Activated T-cell treated with anti-CD3 and anti-CD28 coated beads for 4 hours (primary cell): ENCODE measurements at places on chromosomes 6 and 20.

GRCh38 chr6:7544597-7544996 lies 3.1 kb downstream of the DSP start:
- no peak for DNase-seq

GRCh38 chr6:128438393-128438792 lies 82.0 kb downstream of the PTPRK start:
- DNase-seq: no peak

DNA sequence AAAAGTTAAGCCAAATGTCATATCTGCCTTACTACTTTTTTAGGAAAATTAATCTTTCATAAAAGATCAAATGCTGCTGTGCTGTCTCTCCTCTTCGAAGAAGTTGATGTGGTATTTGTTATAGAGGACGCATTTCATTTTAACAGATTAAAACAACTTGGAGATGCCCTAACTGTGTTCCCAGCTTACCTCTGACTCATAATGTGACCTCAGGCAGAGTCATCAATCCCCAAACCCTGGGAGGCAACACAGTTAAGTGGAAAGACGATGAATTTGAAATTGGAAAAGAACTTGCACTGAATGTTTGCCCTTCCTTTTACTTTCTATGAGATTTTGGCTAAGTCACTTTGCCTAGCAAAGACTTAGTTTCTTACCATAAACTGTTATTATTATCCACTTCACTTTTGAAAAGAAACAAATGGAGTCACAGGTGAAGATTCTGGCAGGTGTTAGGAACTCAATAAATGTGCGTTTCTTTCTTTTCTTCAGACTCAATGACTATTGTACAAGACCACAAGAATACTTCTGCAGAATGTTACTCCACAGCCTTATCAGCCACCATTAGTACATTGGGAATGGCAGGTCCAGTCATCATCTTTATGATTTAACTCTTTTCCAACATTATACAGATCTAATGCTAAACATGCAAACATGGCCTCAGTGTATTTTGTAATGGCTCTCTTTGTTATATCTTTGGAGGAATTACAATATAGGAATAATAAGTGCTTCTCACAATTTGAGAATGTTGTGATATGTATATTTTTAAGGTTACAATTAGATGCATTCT lies 102.6 kb downstream of the COL21A1 start:
- no peak for DNase-seq

DNA sequence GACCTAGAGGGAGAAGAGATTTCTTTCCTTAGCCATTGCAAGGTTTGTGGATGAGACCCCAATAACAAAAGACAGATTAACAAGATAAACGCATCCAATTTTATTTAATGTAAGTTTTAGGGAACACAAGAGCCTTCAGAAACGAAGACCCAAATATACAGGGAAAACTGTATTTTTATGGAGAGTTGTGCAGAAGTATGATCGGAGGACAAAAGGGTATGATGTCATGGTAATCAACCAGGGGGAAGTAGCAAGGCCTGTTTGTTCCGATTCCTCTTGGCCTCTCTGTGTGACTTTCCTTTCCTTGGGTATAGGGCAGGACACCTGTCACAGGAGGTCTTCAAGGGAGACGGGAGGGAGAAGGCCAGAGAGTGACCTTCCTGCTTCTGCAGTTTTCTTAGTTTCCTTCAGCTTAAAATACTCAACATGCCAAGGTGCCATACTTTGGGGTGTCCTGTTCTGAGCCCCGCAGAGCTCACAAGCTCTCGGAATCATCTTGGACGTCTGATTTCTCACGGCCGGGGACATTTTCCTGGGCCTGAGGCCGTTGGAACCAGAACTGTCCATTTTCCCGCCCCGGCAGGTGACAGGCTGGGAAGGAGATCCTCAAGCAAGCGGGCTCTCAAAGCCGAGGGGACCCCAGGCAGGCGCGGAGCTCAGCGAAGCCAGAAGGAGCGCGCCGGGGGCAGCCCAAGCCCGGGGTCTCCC lies 21.7 kb downstream of the TMC2 start:
- DNase-seq: no peak

GRCh38 chr20:33125983-33126382 lies 42.0 kb upstream of the BPIFA2 start:
- no peak for DNase-seq

DNA sequence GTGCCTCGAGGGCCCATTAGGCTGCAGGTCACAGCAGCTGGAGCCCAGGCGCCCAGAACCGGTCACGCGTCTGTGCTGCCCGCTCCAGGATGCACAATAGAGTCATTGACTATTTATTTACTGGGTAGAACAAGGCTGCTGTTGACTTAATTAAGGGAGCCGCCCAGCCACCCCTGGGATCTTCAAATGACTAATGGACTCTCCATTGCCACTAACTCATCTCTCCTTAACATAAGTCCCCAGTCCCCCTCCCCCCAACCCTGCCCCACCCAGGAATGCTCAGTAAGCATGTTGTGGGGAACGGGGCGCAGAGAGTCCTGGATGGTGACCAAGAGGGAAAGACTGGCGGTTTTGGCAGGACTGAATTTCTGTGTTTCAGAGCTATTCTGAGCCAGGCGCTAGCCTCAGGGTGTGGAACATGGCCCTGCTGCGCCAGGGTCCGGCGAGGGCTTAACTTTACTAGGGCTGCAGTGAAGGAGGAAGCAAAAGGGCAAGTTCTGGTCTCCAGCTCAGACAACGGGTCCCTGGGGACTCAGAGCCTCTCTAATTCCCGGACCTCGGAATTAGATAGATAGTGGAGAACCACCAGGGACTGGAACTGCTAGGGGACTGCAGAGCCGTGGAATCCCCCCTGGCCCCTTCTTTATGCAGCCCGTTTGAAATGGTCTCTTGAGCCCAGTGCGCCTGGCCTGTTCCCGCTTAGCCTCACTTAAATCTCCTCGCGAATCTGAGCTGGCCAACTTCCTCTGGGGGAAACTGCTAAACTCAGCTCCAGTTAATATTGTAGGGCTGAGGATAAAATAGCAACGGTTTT lies 1.5 kb upstream of the GRIK2 start:
- DNase-seq: no peak

GRCh38 chr20:62816031-62816883 lies 593 bp upstream of the COL9A3 start:
- no peak for DNase-seq

DNA sequence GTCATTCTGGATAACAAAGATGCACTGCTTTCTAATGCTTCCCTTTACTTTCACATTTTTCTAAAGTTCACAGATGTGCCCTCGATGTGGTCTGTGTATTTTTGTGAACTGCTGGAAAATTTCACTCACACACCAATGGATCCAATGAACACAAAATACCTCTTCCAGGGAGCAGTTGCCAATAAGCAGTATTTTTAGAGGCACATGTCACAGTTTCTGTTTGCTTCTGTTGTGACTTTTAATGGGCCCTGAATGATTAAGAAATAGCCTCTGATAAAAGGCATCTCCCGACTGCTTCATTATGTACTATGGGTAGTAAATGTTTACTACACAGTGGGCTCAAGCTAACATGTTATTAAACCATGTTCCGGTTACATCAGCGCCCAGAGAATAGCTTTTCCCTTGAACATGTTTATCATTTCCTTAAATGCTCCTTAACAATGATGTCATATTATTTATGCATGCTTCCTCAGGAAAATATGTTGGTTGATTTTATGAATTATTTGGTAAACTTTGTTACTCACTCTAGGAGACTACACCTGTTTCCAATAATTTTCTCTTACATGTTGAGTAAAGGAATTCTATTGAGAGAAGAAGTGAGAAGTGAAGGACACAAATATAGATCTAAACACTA lies 188.0 kb downstream of the KCNQ5 start:
- DNase-seq: no peak

GRCh38 chr20:11136691-11137090 lies 462.9 kb upstream of the JAG1 start:
- DNase-seq: no peak
